ENCODE measurements at places on chromosomes 6 and 20.

DNA sequence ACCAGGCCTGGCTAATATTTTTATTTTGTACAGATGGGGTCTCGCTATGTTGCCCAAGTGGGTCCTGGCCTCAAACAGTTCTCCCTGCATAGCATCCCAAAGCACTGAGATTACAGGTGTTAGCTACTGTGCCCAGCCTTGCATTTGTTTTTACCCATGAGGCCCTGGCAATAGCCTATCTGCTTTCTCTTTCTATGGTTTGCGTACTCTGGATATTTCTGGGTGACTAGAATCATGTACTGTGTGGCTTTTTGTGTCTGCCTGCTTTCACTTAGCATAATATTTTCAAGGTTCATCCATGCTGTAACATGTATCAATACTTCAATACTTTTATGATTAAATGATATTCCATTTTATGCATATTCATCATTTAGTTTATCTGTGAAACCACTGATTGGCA is 451.7 kb downstream of the GRIK2 start:
- DNase-seq: no peak

DNA sequence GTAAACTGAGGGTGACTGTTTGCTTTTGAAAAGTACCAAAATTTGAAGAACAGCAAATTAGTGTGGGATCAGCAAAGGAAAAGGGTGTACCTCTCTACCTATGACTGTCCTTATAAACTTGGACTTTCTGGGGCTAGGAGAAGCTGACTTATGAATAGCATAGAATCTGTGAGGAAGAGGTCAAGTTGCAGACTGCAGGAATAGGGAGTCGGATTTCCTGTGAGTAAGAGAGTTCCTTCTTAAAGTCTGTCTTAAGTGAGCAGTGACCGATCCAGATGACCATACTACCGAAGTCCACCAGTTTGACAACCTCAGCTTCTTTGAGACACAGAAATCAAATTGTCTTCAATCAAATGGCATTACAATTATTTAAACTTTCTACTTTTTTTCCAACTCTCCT is 708.7 kb downstream of the UTRN start:
- no peak for DNase-seq

- DNase-seq: no peak
Measured at GRCh38 chr20:25499855-25500434, 85.4 kb downstream of the NINL start.

DNA sequence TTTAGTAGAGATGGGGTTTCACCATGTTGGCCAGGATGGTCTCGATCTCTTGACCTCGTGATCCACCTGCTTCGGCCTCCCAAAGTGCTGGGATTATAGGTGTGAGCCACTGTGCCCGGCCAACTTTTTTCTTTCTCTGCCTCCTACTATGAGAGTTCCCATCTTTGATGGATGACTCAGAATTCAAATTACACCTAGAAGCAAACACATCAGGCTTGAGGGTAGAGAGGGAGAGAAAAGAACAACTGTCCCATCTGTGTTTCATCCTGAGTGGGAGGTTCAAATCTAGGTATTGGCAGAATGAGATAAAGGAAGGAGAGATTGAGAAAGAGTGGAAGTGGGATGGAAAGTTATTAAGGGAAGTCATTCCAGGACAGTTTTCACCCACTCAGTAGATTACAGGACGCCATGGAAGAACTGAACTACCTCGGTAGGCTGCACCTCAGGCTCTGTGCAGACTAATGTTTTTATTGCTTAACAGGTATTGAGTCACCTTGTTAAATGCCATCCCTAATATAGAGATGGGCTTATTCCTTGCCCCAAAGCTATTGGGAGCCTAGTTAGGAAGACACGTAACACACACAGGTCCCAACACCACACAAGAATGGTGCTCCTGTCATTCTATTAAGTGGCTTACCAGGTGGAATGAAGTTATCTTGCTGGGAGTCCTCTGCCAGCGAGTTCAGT is 275.7 kb downstream of the SOX4 start:
- no peak for DNase-seq

DNA sequence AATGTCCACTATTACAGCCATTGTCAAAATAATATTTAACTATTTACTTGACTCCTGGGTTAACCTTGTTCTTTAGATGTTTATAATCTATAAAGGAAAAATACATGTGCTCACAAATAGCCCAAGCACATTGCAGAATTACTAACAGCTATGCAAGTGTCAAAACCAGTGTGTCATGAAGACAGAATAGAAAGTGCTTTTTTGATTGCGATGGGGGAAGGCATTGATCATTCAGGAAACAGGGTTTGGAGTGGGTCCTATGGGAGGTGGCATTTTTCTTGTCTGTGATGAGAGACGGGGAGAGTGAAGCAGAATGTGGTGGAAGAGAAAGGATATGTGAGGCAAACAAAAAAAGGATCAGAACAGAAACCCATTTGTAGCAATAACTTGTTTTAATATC is 1.0 kb upstream of the AGPAT4 start:
- DNase-seq: no peak

DNA sequence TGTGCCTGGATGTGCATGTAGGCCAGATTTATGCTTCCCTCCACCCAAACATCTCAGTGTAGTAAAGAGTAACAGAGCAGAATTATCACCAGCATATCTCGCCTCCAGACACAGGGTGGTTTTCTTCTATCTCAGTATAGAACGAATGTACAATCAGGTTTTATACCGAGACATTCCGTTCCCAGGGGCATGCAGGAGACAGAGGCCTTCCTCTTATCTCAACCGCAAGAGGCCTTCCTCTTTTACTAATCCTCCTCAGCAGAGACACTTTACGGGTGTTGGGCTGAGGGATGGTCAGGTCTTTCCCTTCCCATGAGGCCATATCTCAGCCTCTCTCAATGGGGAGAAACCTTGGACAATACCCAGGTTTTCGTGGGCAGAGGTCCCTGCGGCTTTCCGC is 36.4 kb upstream of the MC3R start:
- DNase-seq: no peak

GRCh38 chr6:20610636-20611370 is 76.5 kb downstream of the CDKAL1 start:
- no peak for DNase-seq

DNA sequence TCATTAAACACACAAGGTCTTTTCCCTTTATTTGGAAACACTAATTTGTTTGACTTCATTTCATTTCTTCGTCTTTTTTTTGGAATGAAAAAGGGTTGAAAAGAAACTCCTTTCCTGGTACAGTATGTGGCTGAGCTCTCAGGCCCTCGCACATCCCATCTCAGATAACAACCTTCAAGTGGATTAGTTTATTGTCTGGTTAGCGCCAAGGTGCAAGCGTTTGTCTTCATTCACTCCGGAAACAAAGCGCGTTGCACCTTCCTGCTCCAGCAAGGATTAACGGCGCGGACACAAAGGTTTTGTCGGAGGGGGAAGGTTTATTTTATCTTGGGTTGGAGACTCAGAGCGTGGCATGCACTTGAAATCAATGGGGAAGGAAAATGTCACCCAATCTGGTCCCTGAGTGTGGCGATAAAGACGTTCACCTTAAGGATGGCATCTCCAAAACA is 5.3 kb upstream of the NKX2-2 start:
- no peak for DNase-seq

- no peak for DNase-seq
Measured at GRCh38 chr6:143675946-143676345, 1.8 kb upstream of the PHACTR2 start.

- no peak for DNase-seq
Measured at GRCh38 chr6:63418741-63419140, 99.0 kb upstream of the LGSN start.

DNA sequence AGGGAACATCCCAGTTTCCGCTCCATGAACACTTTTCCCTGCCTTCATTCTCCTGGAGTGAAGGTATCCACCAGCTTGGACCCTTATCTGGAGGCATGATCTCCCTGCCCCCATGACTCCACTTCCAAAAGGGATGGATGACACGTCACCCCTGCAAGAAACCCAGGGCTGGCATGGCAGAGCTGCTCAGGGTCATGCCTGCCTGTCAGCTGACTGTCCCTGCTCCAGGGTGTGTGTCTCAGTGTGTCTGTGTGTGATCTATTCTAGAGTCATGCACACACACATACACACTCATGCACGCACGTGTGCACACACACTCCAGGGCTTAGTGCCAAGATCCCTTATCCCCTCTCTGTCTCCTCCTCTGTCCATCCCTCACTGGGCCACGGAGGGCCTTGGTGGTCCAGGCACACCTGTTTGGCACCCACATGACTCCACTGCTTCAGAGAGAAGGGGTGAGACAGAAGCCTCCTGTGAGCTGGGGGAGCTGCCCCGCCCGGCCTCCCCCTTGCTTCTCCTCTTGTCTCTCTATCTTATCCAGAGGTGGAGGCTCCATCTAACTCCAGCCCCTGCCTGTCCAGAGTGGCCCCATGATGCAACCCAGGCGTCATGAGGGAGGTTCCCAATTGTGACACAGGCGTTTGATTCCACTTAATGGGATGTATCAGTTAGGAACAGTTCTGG is 290.9 kb downstream of the CDC5L start:
- DNase-seq: no peak
